Left forelimb (tissue), 1 donor: ENCODE measurements at places on chromosomes 3 and 15.

GRCh38 chr15:61227950-61228936, 859 bp downstream of the RORA start:
- no peak for DNase-seq

DNA sequence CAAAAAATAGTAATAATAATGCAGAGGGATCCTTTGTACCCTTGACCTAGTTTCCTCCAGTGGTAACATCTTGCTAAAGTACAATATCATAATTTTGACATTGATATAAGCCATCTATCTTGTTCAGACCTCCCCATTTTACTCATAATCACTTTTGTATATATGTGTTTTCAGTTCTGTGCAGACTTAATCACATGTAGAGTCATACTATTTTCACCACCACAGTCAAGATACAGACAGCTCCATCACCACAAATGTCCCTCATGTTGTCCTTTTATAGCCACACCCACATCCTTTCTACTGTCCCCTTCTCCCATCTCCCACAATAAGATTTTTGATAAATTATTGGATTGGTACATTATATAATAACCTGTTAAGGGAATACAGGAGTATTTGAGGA, 25.4 kb downstream of the ZNF609 start:
- DNase-seq = no peak

DNA sequence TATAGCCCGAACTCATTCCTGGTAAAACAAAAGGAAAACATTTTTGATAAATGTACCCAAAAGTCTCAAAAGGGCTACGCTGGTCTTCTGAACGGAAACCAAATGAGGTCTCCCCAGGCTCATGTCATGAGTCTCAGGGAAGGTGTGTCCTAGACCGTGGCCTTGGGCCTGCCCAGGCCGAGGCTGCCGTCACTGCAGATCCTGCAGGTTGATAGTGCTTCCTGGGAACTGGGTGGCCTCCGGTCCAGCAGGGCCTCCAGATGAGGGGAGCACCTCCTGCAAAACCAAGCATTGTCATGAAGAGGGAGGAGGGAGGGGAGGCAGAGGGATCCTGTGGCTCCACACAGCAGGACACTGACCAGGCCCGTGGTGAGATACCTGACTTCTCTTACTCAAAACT, 37.5 kb downstream of the ZXDC start:
- DNase-seq = peak; percentile 41

DNA sequence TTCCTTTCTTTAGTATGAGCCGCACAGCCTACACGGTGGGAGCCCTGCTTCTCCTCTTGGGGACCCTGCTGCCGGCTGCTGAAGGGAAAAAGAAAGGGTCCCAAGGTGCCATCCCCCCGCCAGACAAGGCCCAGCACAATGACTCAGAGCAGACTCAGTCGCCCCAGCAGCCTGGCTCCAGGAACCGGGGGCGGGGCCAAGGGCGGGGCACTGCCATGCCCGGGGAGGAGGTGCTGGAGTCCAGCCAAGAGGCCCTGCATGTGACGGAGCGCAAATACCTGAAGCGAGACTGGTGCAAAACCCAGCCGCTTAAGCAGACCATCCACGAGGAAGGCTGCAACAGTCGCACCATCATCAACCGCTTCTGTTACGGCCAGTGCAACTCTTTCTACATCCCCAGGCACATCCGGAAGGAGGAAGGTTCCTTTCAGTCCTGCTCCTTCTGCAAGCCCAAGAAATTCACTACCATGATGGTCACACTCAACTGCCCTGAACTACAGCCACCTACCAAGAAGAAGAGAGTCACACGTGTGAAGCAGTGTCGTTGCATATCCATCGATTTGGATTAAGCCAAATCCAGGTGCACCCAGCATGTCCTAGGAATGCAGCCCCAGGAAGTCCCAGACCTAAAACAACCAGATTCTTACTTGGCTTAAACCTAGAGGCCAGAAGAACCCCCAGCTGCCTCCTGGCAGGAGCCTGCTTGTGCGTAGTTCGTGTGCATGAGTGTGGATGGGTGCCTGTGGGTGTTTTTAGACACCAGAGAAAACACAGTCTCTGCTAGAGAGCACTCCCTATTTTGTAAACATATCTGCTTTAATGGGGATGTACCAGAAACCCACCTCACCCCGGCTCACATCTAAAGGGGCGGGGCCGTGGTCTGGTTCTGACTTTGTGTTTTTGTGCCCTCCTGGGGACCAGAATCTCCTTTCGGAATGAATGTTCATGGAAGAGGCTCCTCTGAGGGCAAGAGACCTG, 13.2 kb downstream of the GREM1 start:
- no peak for DNase-seq

GRCh38 chr15:91311986-91312385, 211.9 kb downstream of the SV2B start:
- DNase-seq = no peak

DNA sequence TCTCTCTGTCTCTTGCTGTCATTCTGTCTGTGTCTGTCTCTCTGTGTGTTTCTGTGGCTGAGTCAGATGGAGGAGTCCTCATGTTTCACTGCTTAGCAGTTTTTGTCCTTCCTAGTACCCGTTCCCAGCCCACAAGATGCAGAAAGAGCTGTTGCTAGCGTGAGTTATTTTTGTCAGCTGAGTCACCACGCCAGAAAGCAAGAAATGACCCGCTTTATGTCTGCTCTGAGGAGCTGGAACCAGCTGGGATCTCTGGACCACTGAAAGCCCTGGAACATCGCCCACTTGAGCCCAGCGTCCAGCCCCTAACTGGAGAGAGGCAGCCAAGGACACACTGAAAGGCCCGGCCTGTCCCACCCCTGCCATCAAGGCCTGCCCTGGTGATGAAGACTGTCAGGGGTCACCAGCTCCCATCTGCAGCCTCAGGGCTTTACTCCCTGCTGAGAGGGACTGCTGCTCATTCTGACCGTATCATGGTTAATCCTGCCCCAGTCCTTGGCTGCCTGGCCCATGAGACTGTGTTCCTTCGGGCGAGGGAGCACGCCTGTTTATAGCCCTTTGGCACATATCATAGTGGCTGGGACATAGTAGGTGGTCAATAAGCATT, 101.7 kb upstream of the TPM1 start:
- DNase-seq = no peak

DNA sequence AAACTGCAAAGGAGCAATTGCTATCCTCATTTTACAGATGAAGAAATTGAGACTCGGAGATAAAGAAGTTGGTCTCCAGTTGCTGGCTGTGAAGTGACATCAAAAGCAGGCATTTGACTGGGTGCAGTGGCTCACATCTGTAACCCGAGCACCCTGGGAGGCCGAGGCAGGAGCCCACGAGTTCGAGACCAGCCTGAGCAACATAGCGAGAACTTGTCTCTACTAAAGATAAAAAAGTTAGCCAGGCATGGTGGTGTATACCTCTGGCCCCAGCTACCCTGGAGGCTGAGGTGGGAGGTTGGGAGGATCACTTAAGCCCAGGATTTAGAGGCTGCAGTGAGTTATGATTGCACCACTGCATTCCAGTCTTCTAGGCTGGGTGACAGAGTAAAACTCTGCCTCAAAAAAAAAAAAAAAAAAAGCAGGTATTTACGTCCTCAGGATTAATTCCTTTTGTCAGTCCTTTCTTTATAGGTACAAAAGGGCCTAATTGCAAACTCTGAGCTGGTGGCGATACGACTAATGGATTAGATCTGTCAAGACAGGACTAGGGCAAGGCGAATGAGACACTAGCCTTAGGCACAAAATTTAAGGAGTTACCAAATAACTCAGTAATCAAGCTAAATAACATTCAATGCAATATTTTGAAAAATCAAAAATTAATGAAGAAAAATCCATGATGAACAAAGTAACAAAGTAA, 5.9 kb upstream of the DNASE1L3 start:
- no peak for DNase-seq

DNA sequence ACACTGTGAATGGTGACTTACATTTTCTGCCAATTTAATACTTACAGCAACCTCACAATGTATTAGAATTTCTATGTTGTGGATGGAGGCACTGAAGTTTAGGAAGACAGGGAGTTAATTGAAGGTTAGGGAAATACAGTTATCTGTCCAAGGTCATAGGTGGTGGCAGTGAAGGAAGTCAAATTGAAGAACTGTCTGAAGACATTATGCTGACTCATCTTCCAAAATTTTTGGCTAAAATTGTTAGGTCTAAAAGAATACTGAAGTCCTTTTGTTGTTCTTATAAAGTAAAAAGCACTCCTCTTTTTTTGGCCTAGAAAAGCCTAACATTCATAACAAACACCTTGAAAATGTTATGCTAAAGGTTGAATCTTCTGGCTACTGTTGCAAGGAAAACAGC, 27.7 kb downstream of the EMC4 start:
- no peak for DNase-seq
